Left renal pelvis (tissue), 4 donors: ENCODE measurements at places on chromosomes 11 and 22. TPM values are rescaled to one million over a fixed set of nuclear protein-coding genes. Genes with fewer than 3 reads are reported as not detected.

The RIBC2 gene
- polyA plus RNA-seq, result 7.3 TPM

The GGTLC3 gene
- polyA plus RNA-seq, result 1.2 TPM

DNA sequence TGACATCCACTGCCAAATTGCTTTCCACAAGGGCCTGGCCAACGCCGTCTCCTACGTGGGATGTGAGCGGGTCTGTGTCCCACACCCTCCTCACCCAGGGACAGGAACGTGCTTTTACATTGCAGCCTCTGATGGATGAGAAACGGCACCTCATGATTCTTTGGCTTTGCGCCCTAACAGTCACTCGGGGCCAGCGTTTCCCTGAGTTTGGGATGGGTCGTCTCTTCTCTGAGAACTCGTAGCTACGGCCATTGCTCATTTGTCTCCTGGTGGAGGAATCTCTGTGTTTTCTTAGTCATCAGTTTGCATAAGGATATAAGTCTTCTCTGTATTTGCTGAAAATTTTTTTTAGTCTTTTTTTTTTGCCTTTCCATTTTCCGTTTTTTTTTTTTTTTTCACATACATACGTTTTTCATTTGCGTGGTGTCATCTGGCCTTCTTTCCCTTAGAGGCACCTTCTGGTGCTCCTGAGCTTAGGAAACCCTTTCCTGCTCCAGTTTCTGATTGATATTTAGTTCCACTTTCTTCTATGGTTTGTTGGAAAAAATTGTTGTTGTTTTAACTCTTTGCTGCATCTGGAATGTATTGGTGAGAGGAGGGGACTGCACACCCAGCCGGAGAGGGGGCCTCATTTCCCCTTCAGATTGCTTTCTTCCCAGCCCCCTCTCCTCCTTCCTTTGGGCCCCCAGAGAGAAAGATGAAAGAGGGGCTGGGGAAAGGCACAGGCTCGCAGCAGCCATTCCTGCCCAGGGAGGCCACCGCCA, 12.0 kb downstream of the TNNT3 start:
- no peak for DNase-seq

The USP28 gene
- polyA plus RNA-seq, result 47.0 TPM

- no peak for DNase-seq
Observed at GRCh38 chr22:21587803-21588611, 20.5 kb downstream of the UBE2L3 start.

DNA sequence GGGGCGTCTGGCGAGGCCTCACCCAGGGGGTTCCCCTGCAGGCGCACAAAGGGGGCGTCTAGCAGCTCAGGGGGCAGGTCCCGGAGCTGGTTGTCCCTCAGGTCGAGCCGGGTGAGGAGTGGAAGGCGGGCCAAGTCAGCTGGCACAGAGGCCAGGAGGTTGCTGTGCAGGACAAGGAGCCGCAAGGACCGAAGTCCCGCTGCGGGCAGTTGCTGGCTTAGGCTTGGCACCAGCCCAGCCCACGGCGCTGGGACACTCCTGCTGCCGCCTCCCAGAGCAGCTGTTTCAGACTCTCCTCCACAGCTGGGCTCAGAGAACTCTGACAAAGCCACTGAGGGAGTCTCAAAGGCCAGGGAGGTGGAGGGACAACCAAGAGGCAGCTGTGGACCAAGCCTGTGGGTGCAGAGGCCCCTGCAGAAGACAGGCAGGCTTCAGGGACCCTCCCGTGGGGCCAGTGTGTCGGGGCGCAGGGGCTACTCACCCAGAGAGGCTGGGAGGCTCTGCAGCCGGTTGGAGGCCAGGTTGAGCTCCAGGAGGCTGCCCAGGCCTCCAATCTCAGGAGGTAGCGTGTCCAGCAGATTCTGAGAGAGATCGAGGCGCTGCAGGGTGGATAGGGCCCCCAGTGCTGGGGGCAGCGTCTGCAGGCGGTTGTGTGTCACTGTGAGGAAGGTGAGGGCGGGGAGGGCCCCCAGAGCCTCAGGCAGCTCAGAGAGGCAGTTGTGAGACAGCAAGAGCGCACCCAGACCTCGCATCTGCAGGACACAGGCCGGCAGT, 2.2 kb downstream of the PIDD1 start:
- DNase-seq, result no peak

DNA sequence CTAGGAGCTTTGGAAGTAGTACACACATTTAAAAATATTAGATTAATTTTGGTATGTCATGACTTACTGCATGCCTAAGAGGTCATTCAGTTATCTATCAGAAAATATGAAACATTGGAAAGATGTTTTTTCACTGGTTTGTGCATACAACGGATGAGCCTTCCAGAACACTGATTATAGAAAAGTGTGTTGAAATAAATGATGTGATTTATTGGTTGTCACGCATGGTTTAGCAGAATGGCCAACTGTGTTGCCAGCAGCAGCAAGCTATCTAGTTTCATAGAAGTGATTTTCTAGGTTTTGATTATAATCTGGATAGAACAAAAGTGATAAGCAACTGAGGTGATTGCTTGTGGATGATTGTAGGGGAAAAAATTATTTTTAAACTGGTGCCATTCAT, 53.6 kb downstream of the DDX10 start:
- no peak for DNase-seq

GRCh38 chr11:64391839-64392238, 32.9 kb downstream of the RPS6KA4 start:
- no peak for DNase-seq

The MMP3 gene
- 0.10 TPM for polyA plus RNA-seq

The MIOX gene
- 10.0 TPM for polyA plus RNA-seq

The ADSL gene
- polyA plus RNA-seq, result 104 TPM

The KDM4E gene
- 0.16 TPM for polyA plus RNA-seq

The SCUBE1 gene
- polyA plus RNA-seq, result 9.1 TPM

GRCh38 chr11:127117231-127117739, 116.7 kb upstream of the KIRREL3 start:
- no peak for DNase-seq

DNA sequence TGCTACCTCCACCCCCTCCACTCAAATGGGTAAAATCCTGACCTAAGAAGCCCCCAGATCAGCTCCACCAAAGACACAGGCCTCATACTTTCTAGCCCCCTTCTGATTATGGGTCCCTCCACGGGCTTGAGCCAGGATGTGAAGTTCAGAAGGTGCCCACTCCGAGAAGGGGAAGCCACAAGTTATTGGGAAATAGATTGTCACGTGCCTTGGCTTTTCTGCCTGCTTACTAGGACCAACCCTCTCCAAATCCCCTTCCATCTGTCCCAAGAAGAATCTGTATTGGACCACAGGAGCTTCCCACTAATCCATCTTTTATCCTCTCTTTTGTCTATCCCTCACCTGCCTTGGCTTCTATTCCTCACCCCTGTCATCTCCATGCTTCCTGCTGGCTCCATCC, 3.0 kb upstream of the NRGN start:
- no peak for DNase-seq

DNA sequence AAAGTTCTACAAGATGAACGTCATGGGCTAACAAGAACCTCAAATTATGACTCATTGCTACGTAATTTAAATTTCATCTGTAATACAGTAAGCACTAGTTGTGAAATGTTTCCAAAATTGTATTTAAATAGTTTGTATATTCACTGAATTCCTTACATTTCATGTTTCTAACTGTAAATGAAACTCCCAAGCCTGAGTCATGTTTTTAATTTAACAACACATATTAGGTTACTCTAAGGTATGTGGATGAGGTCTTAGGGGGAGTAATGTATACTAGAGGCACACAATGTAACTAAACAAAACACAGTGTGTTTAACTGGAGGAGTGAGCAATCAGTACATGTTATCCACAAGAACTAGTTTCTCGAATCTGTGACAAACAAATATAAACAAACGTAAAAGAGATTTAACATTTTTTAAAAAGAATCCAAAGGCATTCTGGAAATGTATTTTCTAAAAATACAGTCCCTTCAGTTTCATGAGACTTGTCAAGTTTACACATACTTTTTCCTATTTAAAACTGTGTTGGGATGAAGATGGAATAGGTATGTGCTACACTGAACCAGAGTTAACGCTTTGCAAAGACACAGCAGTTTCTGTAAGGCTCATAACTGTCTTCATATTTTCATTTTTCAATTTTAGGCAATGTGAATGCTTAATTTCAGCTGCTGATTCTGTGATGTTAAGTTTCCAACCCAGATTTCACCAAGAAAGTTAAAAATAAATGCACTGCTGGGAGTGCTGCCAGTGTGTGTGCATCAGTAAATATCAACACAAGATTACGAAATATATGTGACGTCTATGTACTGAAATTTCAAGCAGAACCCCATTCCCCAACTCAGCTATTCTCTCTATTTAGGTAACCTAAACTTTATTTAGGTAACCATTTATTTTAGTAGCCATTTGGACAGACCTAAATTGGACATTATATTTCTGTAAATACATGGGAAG, 52.6 kb downstream of the PITPNB start:
- no peak for DNase-seq

The F2 gene
- polyA plus RNA-seq, result not detected

GRCh38 chr22:49783926-49784629, 43.6 kb downstream of the BRD1 start:
- no peak for DNase-seq

DNA sequence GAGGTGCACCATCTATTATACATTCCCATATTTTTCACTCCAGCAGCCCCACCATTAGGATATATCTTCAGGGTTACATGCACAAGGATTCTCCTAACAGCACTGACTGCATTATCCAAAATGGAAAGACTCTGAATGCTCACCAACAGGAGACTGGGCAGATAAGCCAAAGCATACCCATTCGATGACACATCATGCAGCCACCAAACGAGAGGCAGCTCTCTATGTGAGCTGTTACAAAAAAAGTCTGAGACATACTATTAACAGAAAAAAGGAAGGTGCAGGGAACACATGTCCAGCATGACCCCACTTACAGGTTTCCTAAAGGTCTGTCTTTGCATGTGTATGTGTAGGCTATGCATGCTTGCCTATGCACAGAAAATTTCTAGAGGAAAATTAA, 12.4 kb upstream of the SERPIND1 start:
- no peak for DNase-seq

DNA sequence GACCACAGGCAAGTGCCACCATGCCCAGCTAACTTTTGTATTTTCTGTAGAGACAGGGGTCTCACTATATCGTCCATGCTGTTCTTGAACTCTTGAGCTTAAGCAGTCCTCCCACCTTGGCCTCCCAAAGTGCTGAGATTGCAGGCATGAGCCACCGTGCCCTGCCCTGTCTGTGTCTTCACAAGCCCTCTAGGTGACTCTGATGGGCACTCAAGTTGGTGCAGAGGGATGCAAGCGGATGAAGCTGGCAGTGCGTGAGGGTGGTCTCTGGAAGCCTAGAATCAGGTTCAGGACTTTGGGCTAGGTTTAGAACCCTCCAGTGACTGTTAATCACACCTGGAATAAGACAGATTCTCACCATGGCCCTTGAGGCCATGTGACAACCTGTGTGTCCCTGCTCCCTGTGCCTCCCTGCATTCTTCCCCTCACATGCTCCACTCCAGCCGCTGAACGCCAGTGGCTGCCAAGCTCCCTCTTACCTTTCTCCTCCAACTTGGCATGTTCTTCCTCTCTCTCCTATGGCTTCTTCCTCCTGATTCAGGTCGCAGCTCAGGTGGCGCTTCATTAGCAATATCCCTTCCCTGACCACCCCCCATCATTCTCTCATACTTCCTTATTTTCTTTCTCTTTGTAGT, 242.3 kb upstream of the TBCEL start:
- no peak for DNase-seq

The CRYBA4 gene
- not detected for polyA plus RNA-seq

- no peak for DNase-seq
Observed at GRCh38 chr22:45528046-45528445, 25.4 kb downstream of the FBLN1 start.

GRCh38 chr11:128570632-128571031, 16.7 kb downstream of the ETS1 start:
- no peak for DNase-seq

DNA sequence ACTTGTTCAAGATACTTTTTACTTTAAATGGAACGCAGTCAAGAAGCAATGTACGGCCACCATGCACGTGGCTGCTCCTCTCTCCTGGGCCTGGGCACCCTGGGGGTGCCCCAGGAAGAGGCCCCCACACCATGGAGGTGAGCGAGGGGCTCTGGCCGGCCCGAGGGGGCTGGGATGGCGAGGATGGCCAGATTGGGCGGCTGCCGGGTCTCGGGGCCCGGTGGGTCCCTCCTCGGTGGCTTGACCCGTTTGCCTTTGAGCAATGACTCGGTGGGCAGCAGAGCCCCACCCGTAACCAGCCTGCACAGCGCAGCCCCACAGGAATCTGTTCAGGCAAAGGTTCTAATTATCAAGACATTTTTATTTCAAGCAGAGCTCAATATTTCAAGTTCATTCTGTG, 167.4 kb downstream of the BRD1 start:
- DNase-seq, result no peak

- DNase-seq, result no peak
Observed at GRCh38 chr22:36267896-36268485, 15.1 kb downstream of the APOL1 start.

GRCh38 chr11:69442012-69442806, 39.3 kb upstream of the LINC01488 start:
- DNase-seq, result no peak

- no peak for DNase-seq
Observed at GRCh38 chr22:26483043-26483438, 542 bp downstream of the HPS4 start.

DNA sequence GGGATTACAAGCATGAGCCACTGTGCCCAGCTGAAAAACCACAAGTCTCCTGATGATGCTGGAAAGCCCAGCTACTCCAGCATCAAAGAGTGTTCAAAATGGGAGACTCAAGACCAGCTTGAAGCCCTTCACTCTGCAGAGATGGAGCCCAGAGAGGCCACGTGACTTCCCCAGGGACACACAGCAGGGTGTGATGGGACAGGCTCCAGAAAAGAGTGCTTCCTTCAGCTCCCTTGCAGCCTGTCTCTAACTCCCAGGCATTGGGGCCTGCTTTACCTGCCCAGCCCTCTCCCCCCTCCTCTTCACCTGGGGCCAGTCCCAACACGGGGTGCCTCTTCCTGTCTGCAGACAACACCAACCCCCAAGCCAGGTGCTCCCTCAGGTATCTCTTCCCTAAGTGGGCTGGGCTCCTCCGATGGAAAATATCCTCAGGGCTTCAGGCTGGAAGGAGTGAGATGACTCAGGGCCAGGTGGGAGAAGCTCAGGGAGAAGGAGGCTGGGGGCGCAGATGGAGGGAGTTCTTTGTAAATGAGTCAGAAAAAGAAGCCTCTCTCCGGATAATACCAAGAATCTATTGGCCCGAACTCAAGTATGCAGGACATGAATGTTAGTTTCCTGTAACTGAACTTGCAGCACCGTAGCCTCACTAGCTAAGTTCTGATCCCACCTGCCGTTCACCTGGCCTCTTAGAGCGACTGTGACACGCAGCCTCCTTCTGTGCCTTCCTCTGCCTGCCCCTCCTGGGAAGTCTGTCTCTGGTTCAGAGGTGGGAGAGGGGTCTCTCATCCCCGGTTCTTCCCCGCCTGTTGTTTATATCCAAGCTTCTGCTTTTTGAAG, 326.6 kb downstream of the MN1 start:
- no peak for DNase-seq

The C11orf54 gene
- 224 TPM for polyA plus RNA-seq

The MMP13 gene
- polyA plus RNA-seq, result not detected

The OR2AG1 gene
- not detected for polyA plus RNA-seq
